NCI-H146 (cell line): ENCODE measurements at places on chromosomes 1 and 21.

GRCh38 chr1:151060007-151060656 is at the start of gene MLLT11:
MLLT11 (plus strand) TSS chr1:151060397; CDS start chr1:151067225, 6,828 bp downstream.
- DNase-seq, result peak; percentile 87

DNA sequence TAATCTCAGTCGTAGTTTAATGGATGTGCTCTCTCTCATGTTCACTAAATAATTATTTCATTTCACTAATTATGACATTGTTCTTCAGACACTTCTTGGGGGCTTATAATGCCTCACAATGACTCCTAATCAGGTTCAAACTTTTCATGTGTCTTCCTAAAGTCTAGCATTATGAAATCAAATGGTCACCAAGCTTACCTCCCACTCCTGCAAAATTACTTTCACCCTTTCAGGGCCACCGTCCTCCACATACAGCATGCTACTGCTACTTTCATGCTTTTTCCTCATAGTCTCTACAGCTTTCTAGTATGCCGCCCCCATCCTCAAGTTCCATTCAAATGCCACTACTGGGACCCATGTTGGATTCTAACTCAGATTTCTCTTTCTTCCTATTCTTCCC is 59.8 kb upstream of the C1orf53 start:
- DNase-seq, result no peak

DNA sequence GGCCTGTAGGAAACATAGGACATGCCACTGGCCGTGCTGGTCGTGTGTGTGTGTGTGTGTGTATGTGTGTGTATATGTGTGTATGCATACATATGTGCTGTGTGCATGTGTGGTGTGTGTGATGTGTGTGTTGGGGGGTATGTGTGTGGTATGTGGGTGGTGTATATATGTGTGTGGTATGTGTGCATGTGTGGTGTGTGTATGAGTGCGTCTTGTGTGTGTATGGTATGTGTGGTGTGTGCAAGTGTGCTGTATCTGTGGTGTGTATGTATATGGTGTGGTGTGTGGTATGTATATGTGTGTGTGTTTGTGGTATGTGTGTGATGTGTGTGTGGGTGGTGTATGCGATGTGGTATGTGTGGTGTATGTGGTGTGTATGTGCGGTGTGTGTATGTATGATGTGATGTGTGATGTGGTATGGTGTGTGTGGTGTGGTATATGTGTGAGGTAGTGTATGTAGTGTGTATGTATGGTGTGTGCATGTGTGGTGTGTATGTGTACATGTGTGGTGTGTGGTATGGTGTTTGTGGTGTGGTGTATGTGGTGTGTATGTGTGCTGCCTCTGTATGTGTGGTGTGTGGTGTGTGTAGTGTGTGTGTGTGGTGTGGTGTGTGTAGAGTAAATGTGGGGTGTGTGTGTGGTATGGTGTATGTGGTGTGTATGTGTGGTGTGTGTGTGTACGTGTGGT is 120.8 kb upstream of the CACHD1 start:
- no peak for DNase-seq

DNA sequence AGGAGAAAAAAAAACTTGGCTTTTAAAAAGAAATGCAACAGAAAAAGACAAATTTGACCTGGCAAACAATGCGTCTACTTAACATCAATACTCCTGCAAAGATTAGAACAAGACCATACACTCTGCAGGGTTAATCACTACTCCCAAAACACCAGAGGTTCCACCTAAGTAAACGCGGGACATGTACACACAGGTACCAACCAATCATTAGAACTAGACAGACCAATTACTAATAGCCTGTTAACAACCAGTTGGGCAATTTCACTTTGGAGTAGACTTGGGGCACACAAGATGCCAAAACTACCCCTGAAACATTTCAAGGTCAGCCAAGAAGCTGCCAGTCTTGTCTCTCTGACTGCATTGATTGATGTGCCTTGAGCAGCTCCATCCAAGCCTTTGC is 125.8 kb downstream of the RRAGC start:
- DNase-seq, result no peak

DNA sequence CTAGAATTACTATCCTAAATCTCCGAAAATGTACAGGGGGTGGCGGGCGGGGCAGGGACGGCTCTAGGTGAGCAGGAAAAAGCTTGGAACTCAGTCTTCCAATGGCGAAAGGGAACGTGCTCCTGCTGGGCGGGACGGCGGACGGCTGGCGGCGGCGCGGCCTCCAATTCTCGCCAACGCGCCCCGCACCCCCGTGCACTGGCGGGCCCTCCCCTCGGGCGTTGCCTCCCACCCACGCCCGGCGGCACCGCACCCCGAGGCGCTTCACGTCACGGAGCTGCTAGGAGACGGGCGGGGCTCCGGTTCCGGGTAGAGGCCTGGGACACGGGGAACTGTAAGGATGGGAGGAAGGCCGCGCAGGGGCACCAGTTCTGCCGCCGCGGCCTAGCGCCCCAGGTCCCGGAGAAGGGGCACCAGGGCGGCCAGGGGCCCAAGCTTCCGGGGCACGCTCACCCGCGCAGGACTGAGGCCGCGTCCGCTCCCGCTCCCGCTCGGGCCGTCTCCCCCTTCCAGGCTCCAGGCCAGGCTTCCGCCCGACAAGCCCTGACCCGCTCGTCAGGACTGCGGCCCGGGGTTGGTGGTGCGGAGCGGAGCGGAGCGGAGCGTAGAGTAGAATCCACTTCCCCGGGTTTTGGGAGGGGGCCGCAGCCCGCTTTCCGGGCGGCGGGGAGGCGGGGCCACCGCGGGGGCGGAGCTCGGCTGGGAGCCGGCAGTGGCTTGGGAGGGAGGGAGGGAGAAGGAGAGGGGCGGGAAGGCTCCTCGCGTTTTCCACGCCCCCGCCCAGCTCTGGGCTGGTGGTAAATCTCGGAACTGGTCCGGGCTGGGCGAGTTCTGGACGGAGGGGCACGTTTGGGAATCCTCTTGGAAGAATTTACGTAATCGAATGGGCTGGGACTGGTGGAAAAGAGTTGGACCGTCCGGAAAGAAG is at the start of gene DDX59:
Gene DDX59, minus strand, starts transcription at position 594 of the 928 bp plus-strand sequence. CDS start 3,167 bp downstream, outside the sequence.
- DNase-seq, result peak; percentile 94

DNA sequence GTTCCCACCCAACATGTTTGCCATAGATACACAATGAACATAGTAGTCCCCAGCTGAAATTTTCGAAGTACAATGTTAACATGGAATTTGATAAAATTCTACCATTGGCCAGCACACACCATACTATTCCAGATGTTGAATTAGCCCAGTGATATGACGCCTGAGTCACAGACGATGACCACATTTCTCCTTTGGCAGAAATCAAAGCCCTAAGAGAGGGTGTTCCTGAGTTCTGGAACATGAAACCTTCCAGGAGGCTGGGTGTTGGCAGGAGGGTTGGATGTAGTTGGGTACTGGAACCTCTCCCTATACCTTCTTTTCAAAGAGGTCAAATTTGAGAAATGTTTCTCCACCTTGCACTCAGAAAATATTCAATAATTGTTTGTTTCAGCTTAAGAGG is 37.8 kb downstream of the LPAR3 start:
- no peak for DNase-seq

DNA sequence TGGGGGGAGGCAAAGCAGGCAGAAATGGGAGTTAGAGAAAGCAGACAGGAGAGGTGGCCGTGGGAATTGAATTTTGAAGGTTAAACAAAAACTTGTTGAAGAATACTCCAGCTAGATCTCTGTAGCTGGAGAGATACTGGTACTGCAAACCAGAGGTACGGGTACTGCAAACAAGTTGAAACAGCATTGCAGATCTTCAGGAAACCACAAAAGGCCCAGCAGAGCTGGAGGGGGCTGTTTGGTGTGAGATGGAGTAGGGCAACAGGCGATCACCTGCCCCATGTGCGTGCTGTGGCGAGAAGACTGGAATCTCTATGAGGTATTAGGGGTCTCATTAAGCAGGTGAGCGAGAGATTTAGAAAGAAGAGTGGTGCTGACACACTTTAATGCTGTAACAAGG is 77.7 kb upstream of the RGS4 start:
- no peak for DNase-seq

DNA sequence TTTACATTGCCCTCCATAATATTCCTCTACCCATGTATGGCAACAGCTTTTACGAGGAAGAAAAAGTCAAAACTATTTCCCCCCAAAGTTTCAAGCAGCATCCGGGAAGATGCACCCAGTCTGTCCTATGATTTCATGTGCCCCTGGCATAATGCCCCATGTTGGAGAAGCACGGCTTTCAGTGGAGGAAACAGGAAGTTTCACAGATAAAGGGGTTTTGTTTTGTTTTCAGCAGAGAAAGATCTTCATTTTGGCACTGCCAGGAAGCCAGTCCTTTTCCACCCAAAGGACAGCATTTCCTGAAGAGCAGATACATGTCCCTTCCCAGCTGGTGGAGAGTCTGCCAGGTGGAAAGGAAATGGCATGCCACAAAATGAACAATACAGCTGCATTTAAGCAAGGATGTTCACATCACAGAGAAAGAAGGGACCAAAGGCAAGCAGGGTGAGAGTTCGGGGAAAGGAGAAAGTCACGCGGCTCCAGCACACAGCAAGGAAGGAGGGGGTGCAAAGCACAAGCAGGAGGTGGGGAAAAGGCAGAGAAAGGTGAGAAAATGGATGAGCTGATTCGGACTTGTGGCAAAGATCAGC is 95.3 kb upstream of the HIVEP3 start:
- no peak for DNase-seq

DNA sequence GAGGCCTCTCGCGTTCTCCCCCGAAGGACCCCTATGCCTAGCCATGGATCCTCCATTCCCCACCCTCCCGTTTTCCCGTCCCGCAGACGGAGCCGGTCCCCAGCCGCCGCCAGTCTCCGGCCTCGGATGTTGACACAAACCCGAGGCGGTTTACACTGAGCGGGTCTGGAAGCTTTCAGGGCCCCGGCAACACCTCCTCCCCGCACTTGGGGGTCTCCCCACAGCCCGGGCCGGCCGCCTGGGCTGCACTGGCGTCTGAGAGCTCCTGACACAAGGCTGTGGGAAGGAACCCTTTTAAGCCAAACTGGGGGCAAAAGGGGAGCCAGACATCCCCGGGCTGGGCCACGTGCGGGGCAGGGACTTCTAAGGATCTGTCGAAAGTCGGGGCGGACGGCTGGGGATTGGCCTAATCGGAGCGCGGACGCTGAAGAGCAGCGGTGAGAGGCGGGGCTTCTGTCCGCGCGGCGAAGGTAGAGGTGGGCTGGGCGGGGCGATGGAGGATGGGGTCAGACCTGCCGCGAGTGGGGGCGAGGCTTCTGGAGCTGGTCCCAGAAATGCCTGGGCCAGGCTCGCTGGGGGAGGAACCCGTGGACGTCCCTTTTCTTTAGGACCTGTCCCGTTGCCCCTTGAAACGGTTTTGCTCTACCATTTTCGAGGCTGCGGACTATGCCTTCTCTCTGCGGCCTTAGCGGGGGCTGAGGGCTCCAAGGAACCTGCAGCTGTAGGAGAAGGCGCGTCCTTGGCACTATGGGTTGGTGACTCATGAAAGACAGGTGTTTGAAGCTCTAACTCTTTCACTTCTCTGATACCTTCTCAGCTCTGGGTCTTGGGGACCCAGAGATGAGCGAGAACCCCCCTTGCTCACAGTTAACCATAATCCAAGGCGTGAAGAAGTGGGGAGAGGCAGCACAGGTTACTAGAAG is 1.2 kb upstream of the HPCAL4 start:
- peak; percentile 52 for DNase-seq

DNA sequence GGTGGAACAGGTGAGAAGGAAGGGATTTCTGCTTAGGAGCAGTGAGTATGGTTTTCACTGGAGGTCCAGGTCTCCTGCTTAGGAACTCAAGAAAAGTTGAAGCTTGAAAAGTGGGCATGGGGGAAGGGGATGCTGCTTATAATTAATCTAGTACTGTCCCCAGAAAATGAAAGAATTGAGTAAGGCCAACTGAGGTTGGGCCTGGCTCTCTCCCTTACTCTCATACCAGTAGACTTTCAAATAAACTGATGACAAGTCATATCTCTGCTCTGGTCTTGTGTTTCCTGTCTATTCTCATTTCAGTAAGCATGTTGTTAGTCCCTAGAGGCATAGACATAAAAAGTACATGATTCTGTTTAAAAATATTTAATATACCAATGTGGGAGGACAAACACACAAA is 26.4 kb downstream of the CD48 start:
- no peak for DNase-seq

- no peak for DNase-seq
These were observed 12.1 kb upstream of the DEGS1 start for GRCh38 chr1:224170748-224171478.

DNA sequence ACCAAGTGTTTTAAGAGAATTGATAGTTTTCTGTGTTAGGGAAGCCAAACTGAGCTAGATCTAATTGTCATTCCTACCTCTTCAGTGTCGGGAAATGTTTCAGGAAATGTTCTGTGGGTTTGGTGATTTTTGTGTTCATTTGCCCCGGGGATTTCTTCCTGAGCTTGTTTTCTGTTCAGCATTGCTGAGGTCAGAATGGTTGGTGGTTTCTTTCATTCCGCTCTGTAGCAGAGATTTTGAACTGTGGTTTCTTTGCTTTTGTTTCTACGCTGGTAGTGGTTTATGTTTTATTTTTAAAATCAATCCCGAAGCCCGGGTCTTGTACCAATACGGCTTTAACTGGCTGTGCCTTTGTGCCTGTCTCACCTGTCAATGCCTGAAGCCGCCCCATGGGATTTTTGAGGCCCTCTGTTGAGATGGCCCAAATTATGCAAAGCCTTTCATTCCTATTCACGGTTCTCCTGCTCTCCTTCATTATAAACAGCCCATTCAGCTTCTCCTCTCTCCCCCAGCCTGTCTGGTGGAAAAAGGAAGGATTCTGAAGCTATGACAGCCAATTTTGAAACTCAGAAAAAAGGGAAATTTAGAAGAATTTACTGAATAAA is 417.2 kb upstream of the KAZN start:
- no peak for DNase-seq

DNA sequence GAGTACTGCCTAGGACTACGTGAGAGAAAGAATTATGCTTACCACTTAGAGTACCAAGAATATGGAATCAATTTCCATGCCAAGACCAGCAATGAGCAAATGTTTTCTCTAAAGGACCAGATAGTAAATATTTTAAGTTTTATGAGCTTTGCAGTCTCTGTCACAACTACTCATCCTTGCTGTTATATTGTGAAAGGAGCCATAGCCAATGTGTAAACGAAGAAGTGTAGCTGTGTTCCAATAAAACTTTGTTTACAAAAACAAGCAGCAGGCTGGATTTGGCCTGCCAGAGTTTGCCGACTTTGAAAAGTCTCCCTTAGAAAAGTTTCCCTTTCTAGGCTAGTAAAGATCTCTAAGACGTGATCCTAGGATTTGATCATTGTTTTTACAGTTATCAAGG is 128.8 kb downstream of the PDE4B start:
- DNase-seq, result no peak

GRCh38 chr1:61085206-61085982 is 3.0 kb downstream of the NFIA start:
- no peak for DNase-seq

GRCh38 chr1:52400131-52400530 is 4.1 kb downstream of the ORC1 start:
- no peak for DNase-seq

- DNase-seq, result no peak
These were observed 441.1 kb downstream of the AMY1C start for GRCh38 chr1:104190821-104191220.

GRCh38 chr1:244354810-244355278 is 96.9 kb downstream of the ADSS2 start:
- DNase-seq, result no peak
